ENCODE measurements at places on chromosomes 11 and 22. TPM values are rescaled to one million over a fixed set of nuclear protein-coding genes. Genes with fewer than 3 reads are reported as not detected.
A peak's percentile ranks its signal among the peaks of the same experiment; 100 is the strongest.

DNA sequence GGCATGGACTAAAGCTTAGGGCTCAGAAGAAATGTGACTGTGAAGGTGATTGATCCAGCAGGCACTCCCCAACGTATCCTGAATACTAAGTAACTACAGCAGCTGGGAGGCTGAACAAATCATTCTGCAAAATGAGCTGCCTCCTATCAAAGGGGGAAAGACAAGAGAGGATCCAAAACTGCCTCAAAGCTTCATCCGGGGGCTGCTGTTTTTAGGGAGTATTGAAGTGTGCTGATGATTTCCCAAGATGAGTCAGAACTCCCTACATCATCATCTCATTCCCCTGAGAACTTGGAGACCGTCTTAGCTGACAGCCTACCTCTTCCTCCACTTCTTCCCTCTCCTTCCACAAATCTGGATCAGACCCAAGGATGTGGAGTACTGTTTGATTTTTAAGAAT, 108.4 kb upstream of the GRAMD1B start:
- H3K36me3 ChIP-seq = no peaks in the 10 kb centered on the region
- no peak overlapping the region for H3K4me3 ChIP-seq
- H3K4me1 ChIP-seq = no peaks in the 10 kb centered on the region
- no peak for DNase-seq
- H3K27me3 ChIP-seq = peaks cover 23% of the 10 kb centered on the region
- no peak overlapping the region for H3K27ac ChIP-seq

DNA sequence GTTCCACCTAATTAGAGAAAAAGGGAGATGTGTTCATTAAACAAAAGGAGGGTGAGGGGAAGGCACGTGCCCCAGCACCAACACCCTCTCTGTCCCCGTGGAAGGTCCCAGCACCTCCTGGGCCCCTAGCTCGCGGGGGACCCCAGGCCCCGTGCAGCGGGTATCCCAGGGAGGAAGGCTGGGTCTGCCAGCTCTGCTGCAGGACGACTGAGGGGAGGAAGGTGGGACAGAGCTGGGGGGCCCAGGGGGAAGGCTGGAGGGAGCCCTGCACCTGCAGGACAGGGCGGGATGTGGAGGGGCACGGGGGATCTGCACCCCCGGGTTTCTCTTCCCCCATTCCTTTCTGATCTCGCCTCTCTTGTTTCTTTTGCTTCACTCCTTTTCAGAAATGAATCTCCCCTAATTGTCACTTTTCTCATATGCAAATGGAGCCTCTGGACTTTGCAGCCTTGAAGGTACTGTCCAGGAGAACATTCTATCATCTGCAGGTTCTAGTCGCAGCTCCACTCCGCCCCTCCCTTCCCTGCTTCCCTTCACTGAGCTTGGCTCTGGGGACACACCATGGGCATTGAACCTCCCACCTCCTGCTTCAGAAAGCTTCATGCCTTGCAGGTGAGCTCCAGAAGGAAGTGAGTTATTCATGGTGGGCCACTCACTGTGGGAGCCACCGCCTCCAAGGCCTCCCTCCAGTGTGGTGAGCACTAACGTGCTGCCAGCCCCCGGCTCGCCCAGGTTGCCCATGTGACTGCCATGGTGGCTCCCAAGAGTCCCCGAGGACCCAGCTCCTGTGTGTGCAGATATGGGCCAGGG, 111.0 kb downstream of the ST3GAL4 start:
- no peaks in the 10 kb centered on the region for H3K36me3 ChIP-seq
- DNase-seq = no peak
- H3K4me1 ChIP-seq = peaks cover 24% of the 10 kb centered on the region
- peak overlapping the region; percentile 79 for H3K27ac ChIP-seq
- peaks cover 5% of the 10 kb centered on the region for H3K27me3 ChIP-seq
- no peak overlapping the region for H3K4me3 ChIP-seq

DNA sequence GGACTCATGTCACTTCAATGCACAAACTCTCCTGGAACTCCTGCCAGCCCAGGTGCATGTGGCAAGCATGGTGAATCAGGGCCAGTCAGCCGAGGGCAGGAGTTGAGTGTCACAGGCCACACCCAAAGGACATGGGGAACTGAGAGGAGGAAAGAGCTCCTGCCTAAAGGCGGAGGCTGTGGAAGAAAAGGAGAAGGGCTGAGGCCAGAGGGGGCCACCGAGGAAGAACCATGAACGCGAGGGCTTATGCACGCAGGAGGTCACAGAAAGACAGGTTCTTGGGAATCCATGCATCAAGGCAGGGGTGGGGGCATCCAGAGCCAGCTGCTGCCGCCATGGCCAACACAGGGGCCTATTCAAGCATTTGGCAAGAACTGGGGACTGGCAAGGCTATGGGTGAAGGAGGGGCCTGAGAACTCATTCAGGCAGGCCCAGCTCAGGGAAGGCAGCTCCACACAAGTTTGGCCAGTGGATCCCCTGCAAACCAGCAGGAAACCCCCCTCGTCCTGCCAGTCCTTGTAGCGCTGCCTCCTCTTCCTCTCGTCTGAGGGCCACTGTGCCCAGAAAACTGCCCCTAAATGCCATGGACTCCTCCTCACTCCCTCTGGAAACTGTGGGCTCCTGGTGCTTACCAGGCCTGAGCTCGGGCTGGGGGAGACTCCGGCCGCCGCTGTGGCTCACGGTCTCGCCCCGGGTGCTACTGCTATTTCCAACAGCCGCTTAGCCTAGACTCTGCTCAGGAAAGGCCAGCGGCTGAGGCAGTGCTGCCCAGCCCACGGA, 15.4 kb downstream of the PPM1F start:
- DNase-seq = no peak

DNA sequence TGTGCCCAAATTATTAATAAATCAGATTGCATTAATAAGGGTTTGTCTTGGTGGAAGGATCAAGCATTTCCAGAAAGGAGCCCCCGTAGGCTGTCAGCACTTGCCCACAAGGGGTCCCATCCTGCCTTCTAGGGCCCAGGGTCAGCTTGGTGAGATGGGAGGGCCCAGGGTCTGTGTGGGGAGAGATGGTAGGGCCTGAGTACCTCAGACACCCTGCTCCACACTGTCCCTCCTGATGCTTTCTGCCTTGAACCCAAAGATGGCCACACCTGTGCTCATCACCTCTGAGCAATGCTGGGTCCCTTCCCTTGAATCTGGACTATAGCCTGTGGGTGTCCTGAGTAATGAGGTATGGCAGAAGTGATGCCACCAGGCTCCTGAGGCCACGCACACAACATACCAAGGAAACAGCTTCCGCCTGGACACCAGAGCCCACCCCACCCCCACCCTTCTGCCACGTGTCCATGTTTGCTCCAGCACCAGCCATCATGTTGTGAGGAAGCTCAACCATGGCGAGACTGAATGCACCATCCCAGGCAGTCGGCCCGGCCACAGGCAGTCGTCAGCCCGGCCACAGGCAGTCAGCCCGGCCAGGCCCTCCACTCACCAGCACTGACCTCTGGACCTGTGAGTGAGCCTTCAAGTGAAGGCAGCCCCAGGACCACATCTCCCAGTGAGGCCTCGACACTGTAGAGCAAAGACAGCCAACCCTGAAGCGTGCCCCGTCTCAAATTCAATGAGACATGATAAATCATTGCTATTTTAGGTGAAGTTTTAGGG, 6.8 kb downstream of the BET1L start:
- H3K4me3 ChIP-seq = no peak overlapping the region
- no peaks in the 10 kb centered on the region for H3K27me3 ChIP-seq
- peaks cover 39% of the 10 kb centered on the region for H3K4me1 ChIP-seq
- peak; percentile 14 for DNase-seq

CNTF gene
- total RNA-seq = 2.4 TPM

OR52H1 gene
- total RNA-seq = not detected

CBX6 gene
- total RNA-seq = 76.5 TPM

ELMOD1 gene
- total RNA-seq = not detected

GRCh38 chr11:110606415-110606814, 105.8 kb downstream of the ARHGAP20 start:
- no peak for DNase-seq
- no peak overlapping the region for H3K4me3 ChIP-seq
- H3K27me3 ChIP-seq = peaks cover 18% of the 10 kb centered on the region
- H3K36me3 ChIP-seq = no peaks in the 10 kb centered on the region
- no peaks in the 10 kb centered on the region for H3K4me1 ChIP-seq

- no peak for DNase-seq
- H3K4me3 ChIP-seq = no peak overlapping the region
- no peaks in the 10 kb centered on the region for H3K4me1 ChIP-seq
- no peak overlapping the region for H3K27ac ChIP-seq
- peaks cover 3% of the 10 kb centered on the region for H3K27me3 ChIP-seq
- no peaks in the 10 kb centered on the region for H3K36me3 ChIP-seq
Observed at GRCh38 chr22:38029370-38029769, 27.8 kb upstream of the PICK1 start.

GRCh38 chr11:16365581-16366228, 9.4 kb upstream of the SOX6 start:
- no peak for DNase-seq
- H3K4me3 ChIP-seq = no peak overlapping the region
- no peak overlapping the region for H3K27ac ChIP-seq

GRCh38 chr11:118334745-118335144, 7.8 kb downstream of the CD3D start:
- DNase-seq = no peak
- no peaks in the 10 kb centered on the region for H3K27me3 ChIP-seq
- H3K27ac ChIP-seq = peak overlapping the region; percentile 44

DNA sequence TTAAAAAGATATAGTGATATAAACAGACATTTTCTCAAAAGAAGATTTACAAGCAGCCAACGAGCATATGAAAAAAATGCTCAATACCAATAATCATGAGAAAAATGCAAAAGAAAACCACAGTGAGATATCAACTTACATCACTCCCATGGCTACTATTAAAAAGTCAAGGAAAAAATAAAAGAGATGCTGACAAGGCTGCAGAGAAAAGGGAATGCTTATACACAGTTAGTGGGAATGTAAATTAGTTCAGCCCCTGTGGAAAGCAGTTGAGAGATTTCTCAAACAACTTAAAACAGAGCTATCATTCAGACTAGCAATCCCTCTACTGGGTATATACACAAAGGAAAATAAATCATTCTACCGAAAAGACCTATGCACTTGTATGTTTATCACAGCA, 97.1 kb upstream of the CARD18 start:
- H3K27ac ChIP-seq = no peak overlapping the region
- H3K36me3 ChIP-seq = no peaks in the 10 kb centered on the region
- no peaks in the 10 kb centered on the region for H3K4me1 ChIP-seq
- no peak for DNase-seq
- H3K4me3 ChIP-seq = no peak overlapping the region

DNA sequence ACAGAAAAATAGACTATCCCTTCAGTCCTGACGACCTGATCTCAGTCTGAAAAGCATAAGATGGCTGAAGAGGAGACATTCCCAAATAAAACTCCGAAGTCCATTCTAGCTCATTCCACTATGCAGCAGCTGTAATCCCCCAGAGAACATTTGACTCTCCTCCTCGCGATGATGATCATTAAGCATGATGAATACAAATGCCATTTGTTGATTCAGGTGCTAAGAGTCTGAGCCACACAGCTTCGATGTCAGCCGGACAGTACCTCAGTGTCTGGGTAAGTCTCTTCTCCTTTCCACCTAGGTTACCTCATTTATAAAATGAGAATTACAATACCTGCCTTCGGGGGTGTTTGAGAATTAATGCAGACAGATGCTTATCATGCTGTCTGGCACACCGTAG, 94.8 kb downstream of the TENM4 start:
- H3K27me3 ChIP-seq = no peaks in the 10 kb centered on the region
- DNase-seq = no peak
- no peak overlapping the region for H3K4me3 ChIP-seq
- H3K4me1 ChIP-seq = no peaks in the 10 kb centered on the region

- H3K27ac ChIP-seq = no peak overlapping the region
- H3K27me3 ChIP-seq = peaks cover 42% of the 10 kb centered on the region
Observed at GRCh38 chr11:33542921-33543320, 157.7 kb downstream of the C11orf91 start.

B4GALNT4 gene
- total RNA-seq = 0.23 TPM

DNA sequence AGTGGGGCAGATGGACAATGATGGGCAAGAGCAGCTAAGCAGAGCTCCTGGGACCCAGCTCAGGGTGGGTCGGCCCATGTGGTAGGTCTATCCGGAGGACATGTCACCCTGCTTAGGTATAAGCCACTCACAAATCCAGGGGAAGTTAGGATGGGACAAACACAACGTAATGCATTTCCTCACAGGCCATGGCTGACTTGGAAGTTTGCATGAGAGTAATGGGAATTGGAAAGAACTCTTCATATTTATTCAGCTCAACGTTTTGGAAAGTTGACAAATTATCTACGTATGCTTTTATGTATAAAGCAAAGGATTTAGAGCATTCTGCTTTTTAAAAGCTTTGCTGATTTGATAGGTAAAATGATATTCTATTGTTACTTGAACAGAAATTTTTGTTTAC, 74.9 kb downstream of the SMCO4 start:
- no peak for DNase-seq
- no peaks in the 10 kb centered on the region for H3K36me3 ChIP-seq
- H3K27me3 ChIP-seq = peaks cover 13% of the 10 kb centered on the region
- H3K4me1 ChIP-seq = no peaks in the 10 kb centered on the region
- H3K27ac ChIP-seq = no peak overlapping the region
- H3K4me3 ChIP-seq = no peak overlapping the region

KDM4D gene
- 0.83 TPM for total RNA-seq

GRCh38 chr11:126527651-126528050, 172.2 kb downstream of the ST3GAL4 start:
- H3K4me3 ChIP-seq = no peak overlapping the region
- no peaks in the 10 kb centered on the region for H3K36me3 ChIP-seq
- H3K27ac ChIP-seq = no peak overlapping the region
- no peaks in the 10 kb centered on the region for H3K4me1 ChIP-seq

FAM227A gene
- 0.45 TPM for total RNA-seq

GRCh38 chr11:10076458-10077141, 217.4 kb downstream of the SBF2 start:
- H3K36me3 ChIP-seq = peaks cover 3% of the 10 kb centered on the region
- DNase-seq = peak; percentile 39
- H3K27ac ChIP-seq = no peak overlapping the region
- no peak overlapping the region for H3K4me3 ChIP-seq
- H3K4me1 ChIP-seq = no peaks in the 10 kb centered on the region

UPK3A gene
- total RNA-seq = not detected

DNA sequence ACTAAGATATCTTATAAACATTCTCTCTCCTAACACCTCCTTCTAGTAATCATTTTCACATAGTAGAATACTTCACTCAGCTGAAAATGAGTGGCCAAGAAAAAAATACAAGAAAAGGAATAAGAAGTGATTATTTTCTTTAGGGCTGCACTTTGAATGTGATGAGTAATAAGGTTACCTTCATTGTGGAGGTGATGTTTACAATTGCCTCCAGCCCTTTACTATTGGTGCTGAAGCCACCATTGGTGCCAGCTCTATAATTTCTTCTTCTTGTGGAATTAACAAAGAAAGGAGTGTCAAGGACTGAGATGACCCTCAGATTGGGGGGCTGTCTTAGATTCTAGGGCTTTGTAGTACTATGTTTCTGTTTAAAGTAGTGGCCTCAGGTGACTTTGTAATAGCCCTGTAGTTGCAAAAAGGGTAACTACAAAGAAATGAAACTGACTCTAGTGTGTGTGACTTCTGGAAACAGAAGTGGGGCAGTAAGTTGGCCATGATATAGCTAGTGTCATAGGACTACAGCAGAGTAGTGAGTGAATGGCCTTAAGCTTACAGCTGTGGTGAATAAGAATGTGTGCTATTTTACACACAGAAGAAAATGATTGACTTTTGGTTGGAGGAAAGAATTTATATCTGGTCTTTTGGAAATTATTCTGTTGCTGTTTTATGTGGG, 287.2 kb downstream of the TMEM135 start:
- no peaks in the 10 kb centered on the region for H3K4me1 ChIP-seq
- DNase-seq = no peak
- H3K27me3 ChIP-seq = no peaks in the 10 kb centered on the region
- no peak overlapping the region for H3K4me3 ChIP-seq

- no peak overlapping the region for H3K27ac ChIP-seq
- DNase-seq = no peak
- H3K36me3 ChIP-seq = no peaks in the 10 kb centered on the region
- no peak overlapping the region for H3K4me3 ChIP-seq
Observed at GRCh38 chr22:48507171-48507570, 1320.5 kb downstream of the BRD1 start.

KCNC1 gene
- total RNA-seq = not detected

NLRP14 gene
- not detected for total RNA-seq
